ENCODE measurements at places on chromosomes 16 and 17.

GRCh38 chr16:66223176-66223780, 143.2 kb upstream of the CDH5 start:
- no peak for DNase-seq

GRCh38 chr16:88113545-88114045, 162.4 kb downstream of the BANP start:
- DNase-seq = no peak

GRCh38 chr16:65838001-65838400, 528.5 kb upstream of the CDH5 start:
- DNase-seq = no peak

GRCh38 chr16:84453061-84453752, 51.3 kb downstream of the MEAK7 start:
- DNase-seq = no peak

GRCh38 chr17:78839762-78840529, 668 bp downstream of the USP36 start:
- peak; percentile 65 for DNase-seq

DNA sequence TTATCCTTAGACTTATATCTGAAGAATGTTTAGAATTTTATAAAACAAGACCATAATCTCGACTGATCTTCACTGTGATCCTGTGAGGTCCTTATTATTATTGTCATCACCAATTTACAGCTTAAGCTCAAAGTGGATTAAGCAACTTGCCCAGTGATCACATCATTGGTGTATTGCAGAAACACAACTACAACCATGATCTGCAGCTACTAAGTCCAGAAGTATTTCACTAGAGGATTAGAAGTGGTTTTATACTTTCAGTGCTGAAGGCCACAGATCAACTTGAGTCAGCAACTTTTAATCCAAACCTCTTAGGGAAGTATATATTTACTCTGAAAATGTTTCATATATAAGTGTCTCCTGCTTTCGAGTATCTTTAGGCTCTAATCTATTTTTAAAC, 624.3 kb upstream of the SOX9 start:
- DNase-seq = no peak

- no peak for DNase-seq
Observed at GRCh38 chr17:65409381-65409780, 152.1 kb downstream of the AXIN2 start.

DNA sequence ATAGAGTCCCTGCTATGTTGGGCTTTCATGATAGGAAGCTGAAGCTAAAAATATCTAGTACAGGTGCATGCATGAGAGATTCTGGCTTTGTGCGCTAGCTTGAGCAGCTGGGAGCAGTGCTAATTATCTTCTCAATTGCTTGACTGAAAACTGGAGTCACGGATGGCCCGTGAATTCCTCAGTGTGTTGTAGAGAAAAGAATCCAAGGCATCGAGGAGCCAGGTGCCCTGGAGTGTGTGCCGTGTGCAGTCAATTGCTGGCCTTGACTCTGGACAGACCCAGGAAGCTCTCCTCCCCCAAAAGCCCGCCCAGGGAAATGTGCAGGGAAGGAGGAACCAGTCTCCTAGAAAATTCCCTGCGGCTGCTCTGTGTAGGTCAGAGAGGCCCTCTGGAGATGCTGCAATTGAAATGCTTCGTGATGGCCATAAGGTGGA, 14.2 kb downstream of the LGALS3BP start:
- DNase-seq = no peak

DNA sequence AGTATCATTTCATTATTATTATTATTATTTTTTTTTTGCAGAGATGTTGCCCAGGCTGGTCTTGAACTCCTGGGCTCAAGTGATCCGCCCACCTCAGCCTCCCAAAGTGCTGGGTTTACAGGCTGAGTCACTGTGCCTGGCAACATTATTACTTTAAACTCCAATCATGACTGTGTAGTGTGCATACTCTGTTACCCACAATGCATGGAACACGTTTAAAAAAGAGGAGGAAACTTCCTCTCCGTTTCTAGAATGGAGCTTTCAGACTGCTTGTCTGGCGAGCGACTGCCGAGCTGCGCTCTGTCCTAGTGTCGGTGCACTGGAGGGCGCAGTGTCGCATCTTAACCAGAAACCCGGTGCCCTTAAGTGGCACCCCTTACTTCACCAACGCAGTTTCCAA, 22.1 kb upstream of the FASN start:
- DNase-seq = no peak

- no peak for DNase-seq
Observed at GRCh38 chr17:5758651-5759050, 174.3 kb upstream of the NLRP1 start.

- DNase-seq = peak; percentile 75
Observed at GRCh38 chr16:58336332-58337089, 41.7 kb upstream of the PRSS54 start.

GRCh38 chr16:49639739-49640431, 216.0 kb downstream of the ZNF423 start:
- DNase-seq = no peak

DNA sequence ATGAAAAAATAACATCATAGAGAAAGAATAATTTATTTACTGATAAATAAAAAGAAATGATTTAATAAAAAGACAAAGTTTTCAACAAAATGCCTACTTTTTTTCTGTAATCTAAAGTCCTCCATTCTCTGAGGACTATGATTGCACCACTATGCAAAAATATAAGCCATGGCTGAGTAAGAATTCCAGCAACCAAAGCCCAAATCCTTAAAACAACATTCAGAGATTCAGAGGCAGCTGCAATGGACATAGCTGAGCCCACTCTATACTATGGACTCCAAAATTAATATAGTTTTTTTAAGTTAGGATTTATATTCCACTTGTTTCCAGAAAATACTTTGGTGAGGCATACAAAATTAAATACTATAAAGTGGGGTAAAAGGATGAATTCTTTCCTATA, 169.5 kb upstream of the C17orf78 start:
- DNase-seq = no peak

DNA sequence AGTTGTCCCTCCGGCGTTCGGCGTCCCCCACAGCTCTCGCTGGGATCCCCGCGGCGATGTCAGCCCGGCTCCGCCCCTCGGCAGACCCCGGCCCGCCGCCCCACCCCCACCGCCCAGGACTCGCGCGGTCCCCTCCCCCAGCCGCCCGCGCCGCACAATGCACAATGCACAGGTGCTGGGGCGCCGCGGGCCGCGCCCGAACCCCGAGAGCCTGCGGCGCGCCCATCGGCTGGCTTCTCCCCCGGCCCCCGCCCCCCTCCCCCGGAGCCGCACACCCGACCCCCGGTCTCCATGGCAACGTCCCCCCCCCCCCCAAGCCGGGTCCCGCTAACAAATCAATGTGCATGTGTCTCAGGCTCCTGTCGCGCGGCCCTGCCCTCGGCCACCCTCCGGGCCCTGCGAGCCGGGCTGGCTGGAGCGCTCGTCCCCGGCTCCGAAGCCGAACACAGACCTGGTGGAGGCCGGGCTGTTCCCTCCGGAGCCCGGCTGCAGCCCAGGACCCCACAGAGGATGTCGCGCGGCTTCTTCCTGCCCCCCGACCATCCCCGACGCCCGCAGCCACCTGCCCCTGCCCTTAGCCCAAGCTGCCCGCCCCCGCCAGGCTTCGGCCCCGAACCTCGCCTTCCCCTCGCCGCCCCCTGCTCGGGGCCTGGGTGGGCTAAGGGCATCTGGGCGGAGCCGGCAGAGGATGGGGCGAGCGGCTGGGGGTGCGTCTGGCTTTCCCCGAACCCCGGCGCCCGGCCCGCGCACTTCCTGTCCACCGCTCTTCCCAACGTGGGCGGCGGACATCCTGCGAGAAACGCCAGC, 818 bp upstream of the CBX8 start:
- no peak for DNase-seq

- DNase-seq = no peak
Observed at GRCh38 chr17:15490634-15491261, 23.3 kb upstream of the CDRT4 start.

GRCh38 chr17:74473294-74473693, 6.9 kb downstream of the CD300A start:
- no peak for DNase-seq

DNA sequence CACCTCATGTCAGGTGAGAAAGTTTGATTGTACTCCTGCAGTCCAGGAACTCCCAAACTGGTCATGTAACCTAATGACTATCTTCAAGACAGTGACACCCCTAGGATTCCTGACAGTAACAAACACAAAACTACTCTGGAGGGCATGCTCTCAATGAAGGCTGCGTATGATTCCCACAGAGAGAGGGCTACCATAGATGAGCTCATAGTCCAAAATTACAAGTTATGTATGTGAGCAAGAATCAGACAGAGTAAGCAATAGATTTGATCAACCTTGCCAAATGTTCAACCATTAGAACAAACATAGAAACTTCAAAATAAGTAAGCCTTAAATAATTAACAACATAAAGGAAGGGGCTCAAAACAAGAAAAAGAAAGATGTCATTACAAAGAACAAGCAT, 158.1 kb downstream of the COPRS start:
- no peak for DNase-seq

DNA sequence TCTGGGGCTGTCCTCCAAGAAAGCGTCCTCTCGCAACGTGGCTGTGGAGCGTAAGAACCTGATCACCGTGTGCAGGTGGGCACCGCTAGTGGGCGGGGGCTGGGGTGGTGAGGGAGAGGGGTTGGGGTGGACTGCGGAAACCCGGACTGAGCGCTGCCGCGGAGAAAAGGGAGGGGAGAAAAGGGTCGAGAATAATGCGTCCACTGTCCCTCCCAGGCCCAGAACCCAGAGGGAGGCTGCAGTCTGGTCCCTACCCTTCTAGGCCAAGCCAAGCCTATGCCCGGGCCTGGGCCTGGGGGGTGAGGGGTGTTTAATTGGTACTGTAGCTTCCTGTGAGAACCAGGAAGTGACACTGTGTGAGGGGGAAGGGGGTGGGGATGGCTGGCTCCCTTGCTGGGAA, 464 bp downstream of the RUNDC3A start:
- no peak for DNase-seq

DNA sequence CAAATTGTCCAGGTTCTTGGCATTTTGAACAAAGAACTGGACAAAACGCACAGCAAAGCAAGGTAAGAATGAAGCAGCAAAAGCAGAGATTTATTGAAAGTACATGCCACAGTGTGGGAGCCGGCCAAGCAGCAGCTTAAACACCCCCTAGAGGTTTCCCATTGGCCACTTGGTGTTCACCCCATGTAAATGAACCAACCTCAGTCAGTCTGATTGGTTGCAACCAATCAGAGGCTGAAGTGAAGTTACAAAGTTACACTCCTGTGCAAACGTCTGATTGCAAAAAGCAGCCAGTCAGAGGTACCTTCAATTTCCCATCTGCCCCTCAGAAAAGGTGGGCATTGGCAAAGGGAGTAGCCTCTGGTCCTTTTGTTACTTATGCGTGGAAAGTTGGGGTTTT, 8.8 kb upstream of the ZNF263 start:
- DNase-seq = no peak

GRCh38 chr17:539766-540165, 174.9 kb downstream of the VPS53 start:
- no peak for DNase-seq

DNA sequence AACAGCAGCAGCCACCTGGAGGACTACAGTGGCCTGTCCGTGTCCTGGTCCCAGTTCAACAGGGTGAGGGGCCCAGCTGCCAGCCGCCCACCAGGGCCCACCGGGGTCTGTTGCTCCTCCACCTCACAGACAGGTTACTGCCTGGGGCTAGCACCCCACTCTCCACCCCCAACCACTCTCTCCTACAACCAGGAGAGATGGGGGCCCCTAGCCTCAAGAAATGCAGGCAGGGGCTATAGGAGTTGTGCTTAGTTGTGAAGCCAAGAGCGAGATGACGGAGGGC, 18.0 kb downstream of the STAT5A start:
- no peak for DNase-seq

- no peak for DNase-seq
Observed at GRCh38 chr16:68288252-68288650, 22.5 kb downstream of the SLC7A6OS start.

DNA sequence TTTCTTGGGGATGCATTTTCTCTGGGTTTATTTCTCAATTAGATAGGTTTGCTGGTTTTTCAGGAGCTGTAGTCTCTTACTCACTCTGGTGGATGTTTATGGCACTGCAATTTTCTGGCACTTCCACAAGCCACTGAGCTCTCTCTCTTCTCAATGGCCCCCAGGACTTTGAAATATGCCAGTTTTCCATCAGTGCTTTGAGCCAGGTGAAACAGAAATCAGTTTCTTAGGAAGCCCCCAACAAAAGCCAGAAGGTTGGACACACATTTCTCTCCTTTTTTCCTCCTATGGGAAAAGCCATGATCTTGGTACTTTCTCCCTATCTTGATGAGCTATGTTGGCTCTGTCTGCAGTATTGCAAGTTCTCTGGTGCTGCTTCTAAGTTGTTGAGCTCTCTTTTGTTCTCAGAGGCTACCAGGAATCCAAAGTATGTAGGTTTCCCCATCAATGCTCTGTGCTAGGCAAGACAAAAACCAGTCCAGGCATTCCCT, 90.7 kb upstream of the SMIM36 start:
- DNase-seq = peak; percentile 34
